Activated CD4-positive, alpha-beta T cell treated with anti-CD3 and anti-CD28 coated beads for 4 hours (primary cell): ENCODE measurements at places on chromosomes 2 and 18.

DNA sequence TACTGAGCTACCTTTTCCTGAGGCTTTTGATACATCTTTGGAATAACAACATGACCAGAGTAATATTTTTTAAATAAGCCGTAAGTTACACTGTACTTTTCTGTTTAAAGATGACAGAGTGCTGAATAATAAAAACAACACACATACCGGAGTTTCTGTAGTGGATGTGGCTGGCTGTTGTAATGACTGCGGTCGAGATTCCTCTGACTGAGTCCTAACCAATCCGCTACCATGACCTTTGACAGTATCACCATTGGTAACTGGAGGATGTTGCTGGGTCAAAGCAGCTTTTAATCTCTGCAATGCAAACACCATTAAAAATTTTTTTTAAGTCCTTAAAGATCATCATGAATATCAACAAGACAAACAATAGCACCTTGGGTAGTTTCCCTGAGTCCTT, 70.7 kb downstream of the ATF2 start:
- no peak for DNase-seq

- no peak for DNase-seq
Measured at GRCh38 chr2:167860082-167860481, 387.3 kb downstream of the STK39 start.

DNA sequence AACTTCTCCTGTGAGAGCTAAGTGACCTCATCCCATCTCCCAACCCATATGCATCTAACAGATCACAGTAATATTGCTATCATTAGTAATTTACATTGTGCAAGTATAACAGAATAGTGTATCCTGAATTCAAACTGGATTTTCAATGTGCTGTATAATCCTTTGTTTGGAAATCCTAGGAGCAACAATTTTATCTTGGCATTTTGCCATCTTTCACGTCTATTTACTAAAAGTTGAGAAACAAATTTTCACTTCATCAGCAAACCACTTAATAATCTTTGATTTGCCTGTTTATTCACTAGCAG, 3.8 kb downstream of the HNRNPLL start:
- DNase-seq = no peak

DNA sequence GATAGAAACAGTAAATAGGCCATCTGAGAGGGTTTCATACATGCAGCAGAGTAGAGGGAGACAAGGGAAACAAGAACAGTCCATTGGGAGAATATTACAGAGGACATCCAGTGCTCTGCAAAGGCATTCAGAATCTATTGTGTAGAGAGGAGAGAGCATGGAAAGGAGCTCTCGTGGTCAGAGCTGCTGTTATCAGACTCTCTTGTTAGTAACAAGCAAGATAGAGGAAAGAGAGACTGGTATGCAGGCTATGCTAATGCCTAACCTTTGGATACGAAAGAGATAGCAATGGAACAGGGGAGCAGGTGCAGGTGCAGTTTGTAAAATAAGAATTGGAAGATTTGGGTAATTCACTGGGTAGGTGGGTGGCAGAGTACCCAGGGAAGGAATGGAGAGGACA, 855.9 kb downstream of the CNTNAP5 start:
- no peak for DNase-seq

DNA sequence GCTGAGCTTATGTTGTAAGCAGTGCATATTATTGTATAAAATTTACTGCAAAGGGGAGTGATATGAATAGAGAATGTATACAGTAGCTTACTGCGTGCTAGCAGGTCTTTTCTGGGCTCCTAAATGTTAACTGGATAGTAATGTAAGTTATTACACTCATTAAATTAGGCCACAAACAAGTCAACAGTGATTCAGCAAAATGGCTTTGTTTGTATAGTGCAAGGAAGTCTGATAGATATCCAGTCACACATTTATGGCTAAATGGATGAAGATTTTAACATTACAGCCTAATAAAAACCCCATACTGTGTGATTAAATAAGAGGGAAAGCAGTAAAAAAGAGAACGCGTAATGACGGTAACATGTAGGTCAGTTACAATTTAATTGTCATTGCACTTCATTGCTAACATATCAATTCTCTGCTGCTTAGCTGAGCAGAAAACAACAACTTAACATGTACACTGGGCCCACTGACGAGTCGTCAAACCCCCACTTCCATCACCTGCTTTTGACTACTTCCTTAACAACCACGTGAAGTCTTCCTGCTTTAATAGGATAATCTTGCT, 665.0 kb upstream of the FANCL start:
- no peak for DNase-seq

- no peak for DNase-seq
Measured at GRCh38 chr2:38706846-38707345, 41.0 kb downstream of the GALM start.

DNA sequence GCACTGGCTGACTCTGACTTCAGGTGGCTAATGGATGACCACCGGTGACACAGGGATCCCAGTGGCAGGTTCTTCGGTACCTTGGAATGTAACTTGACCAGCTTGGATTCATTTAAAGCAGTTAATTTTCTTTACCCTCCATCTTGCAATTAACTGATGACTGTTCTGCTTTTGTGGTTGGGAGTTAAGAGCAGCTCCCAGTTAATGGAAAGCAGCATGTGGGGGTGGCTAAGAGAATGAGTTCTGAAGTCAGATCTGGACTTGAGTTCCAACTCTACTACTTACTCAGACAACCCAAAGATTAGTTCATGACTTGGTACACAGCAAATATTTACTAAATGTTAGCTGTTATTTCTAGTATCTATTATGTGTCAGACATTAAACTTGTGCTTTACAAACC, 58.5 kb downstream of the FAM228A start:
- no peak for DNase-seq
